ENCODE measurements at places on chromosomes 11 and 22.

DNA sequence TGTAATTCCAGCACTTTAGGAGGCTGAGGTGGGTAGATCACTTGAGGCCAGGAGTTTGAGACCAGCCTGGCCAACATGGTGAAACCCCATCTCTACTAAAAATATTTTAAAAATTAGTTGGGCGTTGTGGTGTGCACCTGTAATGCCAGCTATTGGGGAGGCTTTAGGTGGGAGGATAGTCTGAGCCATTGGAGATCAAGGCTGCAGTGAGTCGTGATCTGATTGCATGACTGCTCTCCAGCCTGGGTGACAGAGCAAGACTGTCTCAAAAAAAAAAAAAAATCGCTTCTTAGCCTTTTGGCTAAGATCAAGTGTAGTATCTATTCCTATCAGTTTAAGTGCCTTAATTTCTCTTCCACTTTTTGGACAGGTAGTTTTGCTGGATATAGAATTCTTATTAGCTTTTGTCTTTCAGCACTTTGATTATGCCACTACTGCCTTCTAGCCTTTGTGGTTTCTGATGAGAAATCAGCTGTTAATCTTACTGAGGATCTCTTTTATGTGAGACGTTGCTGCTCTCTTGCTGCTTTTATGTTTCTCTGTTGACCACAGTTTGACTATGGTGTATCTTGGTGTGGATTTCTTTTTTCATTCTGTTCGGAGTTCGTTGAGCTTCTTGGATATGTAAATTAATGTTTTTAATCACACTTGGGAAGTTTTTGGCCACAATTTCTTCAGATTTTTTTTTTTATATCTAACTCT, 24.7 kb downstream of the CHEK1 start:
- no peak for DNase-seq

DNA sequence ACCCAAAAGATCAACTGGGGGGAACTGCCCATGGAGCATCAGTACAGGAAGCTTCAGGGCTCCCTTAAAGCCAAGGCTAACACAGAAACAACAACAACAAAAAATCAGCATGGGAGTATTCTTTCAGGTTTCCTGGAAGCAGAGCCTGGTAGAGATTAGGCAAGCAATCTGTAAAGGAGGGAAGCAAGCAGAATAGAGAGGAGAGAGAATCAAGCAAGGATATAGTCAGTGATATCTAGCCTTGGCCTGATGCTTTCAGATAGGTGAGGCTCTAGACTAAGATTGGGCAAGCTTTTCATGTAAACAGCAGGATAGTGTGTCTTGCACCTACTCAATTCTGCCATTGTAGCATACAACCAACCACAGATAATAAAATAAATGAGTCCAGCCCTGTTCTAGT, 44.4 kb upstream of the FAT3 start:
- no peak for DNase-seq

DNA sequence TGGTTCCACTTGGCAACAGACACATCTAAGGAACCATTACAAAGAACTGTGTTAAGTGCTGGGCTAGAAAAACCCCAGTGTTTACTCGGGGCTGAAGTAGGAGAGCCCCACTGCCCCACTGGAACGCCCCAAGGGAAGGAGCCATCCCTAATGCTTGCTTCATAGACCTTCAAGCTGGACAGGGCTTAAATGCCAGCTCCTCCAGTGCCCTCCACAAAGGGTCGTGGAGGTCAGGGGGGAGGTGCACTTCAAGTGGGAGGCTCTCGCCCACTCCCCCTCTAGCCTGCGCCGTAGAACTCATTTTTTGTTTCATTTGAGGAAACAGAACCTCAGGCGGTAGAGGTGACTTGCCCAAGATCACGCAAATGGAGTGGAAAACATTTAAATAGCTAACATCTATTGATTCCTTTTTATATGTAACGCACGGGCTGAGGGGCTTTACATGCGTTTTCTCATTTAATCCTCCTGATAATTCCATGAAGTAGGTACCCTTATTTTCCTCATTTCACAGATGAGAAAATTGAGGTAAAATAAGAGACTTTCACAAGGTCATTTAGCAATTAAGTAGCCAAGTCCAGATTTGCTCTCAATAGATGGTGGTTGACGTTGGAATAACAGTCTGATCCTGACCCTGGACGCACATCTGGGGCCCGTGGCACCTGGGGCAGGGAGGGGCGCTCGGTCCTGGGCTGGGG, 545 bp upstream of the ZDHHC13 start:
- DNase-seq, result no peak

- DNase-seq, result no peak
These were observed 25.0 kb downstream of the ADA2 start for GRCh38 chr22:17194213-17194612.

GRCh38 chr11:132686886-132687285, 845.4 kb downstream of the OPCML start:
- DNase-seq, result no peak

DNA sequence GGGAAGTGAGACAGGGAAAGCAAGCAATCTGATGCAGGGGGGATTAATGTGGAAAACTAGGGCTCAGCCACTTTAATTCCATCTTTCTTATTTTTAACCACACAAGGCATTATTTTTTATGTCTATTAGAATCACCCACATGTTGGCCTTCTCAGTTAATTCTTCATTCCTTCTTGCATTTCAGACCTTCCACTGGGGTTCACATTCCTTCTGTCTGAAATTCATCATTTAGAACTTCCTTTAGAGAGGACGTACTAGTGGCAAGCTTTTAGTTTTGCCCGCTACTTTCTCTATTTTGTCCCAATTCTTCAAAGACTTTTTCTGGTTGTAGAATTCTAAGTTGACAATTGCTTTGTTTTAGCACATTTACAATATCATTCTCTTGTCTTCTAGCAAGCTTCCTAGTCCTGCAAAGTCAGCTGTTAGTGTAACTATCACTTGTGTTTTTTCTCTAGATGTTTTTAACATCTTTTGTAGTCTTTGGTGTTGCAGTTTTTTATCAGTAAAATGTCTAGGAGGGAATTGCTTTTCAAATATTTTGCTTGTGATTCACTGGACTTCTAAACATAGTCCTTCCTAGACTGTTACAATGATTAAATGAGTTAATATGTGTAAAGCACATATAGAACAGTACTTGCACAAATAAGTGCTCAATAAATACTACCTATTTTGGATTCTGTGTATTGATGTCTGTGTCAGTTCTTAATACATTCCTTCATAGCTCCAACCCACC, 5.5 kb upstream of the NNMT start:
- DNase-seq, result no peak

- peak; percentile 89 for DNase-seq
These were observed 36.9 kb upstream of the LINC01488 start for GRCh38 chr11:69444381-69445130.

GRCh38 chr11:108635106-108635505, 29.8 kb upstream of the DDX10 start:
- no peak for DNase-seq

GRCh38 chr22:44145544-44145943, 35.2 kb upstream of the PARVG start:
- DNase-seq, result no peak

- no peak for DNase-seq
These were observed 220.3 kb downstream of the ADAMTS15 start for GRCh38 chr11:130668751-130669150.

DNA sequence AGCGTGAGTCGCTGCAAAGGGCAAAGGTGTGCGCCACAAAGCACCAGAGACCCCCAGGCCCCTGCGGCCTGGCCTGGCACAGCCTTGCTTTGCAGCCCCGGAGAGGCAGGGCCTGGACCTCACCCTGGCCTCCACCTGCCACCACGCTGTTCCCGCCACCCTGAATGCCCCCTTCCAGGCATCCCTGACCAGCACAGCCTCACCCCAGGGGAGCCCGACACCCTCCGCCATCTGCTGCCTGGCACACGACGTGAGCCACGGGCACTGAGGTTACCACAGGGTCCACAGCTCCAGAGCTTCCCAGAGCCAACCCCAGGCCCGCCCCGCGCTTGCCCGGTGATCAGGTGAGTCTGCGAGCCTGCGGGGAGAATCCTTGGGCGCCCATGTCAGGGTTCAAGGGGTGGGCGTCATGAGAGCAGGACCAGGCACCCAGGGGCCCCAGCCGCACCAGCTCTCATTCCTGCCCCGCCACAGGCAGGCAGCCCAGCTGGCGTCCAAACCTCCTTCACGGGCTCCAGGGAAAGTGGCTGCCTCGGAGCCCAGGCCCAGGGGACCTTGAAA, 171.3 kb downstream of the BRD1 start:
- DNase-seq, result no peak

DNA sequence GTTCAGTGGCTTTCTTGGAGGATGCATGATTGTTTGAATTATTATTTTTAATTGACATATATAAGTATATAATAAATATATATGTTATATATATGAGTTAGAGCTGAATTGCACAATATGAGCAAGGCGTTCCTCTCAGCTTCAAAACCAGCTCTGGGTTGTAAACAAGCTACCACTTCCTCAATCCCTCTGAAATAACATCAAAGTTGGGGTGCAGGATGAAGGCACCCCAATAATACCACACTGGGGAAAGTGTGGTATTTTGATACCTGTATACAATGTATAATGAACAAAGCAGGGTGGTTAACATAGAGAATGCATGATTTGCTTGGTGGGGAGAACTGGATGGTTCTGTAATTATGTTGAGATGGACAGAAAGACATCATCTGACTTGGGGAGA, 1.7 kb upstream of the SORL1 start:
- DNase-seq, result no peak

All from BJ (cell line).